Naive thymus-derived CD8-positive, alpha-beta T cell (primary cell): ENCODE measurements at places on chromosomes 3 and 15. TPM values are rescaled to one million over a fixed set of nuclear protein-coding genes. Genes with fewer than 3 reads are reported as not detected.

Gene SENP2
- 53.1 TPM for total RNA-seq

Gene MAP6D1
- total RNA-seq = 4.9 TPM

Gene MEGF11
- not detected for total RNA-seq

Gene SI
- total RNA-seq = not detected

Gene LCMT2
- total RNA-seq = 17.0 TPM

Gene SAMMSON
- total RNA-seq = not detected

Gene GUCA1C
- total RNA-seq = not detected

Gene TOPAZ1
- not detected for total RNA-seq

Gene TAGLN3
- not detected for total RNA-seq

Gene IGF2BP2
- total RNA-seq = 0.49 TPM

Gene TRPM1
- not detected for total RNA-seq

Gene GPR15
- 10.8 TPM for total RNA-seq

Gene LOXL1
- 1.9 TPM for total RNA-seq

Gene ARGFX
- not detected for total RNA-seq

Gene SLC35G2
- total RNA-seq = not detected

DNA sequence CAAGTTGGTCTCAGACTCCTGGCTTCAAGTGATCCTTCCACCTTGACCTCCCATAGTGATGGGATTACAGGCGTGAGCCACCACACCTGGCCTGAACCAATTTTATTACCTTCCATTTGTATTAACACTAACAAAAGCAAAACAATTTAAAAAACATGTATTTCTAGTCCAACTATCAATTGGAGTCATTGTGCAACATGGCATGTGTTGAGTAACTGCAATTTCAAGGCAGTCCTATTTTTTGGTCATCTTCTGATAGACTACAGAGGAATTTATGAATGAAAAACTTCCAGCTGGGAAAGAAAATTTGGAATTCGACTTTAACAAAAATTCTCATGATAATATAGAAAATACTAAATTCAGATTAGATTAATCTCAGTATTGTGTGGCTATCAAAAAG lies 16.8 kb downstream of the SPTSSB start:
- no peaks in the 10 kb centered on the region for H3K36me3 ChIP-seq
- no peak for DNase-seq
- H3K4me3 ChIP-seq = no peak overlapping the region
- H3K4me1 ChIP-seq = peaks cover 10% of the 10 kb centered on the region

DNA sequence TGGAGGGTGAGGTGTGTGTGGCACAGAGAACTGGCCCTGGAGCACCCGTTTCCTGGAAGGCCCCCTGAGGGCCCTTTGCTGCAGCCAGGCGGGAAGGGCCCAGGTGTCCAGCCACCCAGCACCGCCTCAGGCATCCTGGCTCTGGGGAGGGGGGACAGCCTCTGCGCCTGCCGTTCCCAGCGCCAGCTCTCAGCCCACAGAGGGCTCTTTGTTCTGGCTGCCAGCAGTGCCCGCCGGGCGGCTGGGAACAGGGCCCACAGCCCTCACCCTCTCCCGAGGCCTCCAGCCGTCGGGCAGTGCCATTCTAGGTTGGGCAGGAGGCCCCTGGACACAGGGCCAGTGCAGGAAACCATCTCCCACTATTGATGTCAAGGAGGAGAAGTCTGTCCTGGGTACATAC lies 8.3 kb downstream of the SLC38A3 start:
- no peaks in the 10 kb centered on the region for H3K36me3 ChIP-seq
- no peak overlapping the region for H3K4me3 ChIP-seq
- no peak for DNase-seq
- H3K27ac ChIP-seq = no peak overlapping the region
- peaks cover 2% of the 10 kb centered on the region for H3K4me1 ChIP-seq
- peaks cover 6% of the 10 kb centered on the region for H3K27me3 ChIP-seq

GRCh38 chr15:20358779-20359414 lies 182.7 kb downstream of the GOLGA6L6 start:
- peaks cover 5% of the 10 kb centered on the region for H3K4me1 ChIP-seq
- no peak overlapping the region for H3K4me3 ChIP-seq
- peaks cover 4% of the 10 kb centered on the region for H3K27me3 ChIP-seq
- no peak for DNase-seq
- no peaks in the 10 kb centered on the region for H3K36me3 ChIP-seq

- no peak overlapping the region for H3K4me3 ChIP-seq
- H3K27ac ChIP-seq = no peak overlapping the region
- no peak for DNase-seq
- H3K4me1 ChIP-seq = no peaks in the 10 kb centered on the region
These were observed 7.2 kb downstream of the SUSD5 start for GRCh38 chr3:33211444-33211843.

DNA sequence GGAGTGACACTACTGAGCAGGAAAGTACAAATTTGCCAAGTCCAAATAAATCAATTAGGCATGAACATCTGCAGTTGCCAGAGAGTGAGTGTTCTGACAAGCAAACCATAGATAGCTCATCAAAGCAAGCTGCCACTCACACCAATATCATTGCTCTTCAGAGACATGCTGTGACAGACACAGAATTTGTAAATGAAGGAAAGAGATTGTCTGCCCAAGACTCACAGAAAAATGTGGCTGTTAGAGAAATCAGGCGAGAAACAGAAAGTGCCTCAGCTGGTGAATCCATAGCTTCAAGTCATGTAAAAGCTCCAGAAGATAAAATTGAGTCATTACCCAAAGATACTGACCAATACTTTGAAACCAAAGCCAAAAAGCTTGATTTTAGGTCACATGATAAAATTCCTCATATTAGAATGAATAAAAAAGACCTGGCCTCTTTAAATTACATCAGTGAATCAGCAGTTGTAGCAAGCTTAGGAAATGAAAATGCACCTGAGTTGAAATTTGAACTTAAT lies 50.8 kb downstream of the CRYBG3 start:
- peak overlapping the region; percentile 49 for H3K4me3 ChIP-seq
- peak overlapping the region; percentile 18 for H3K27ac ChIP-seq
- H3K36me3 ChIP-seq = no peaks in the 10 kb centered on the region

GRCh38 chr3:126202276-126202675 lies 21.9 kb upstream of the ALDH1L1 start:
- H3K36me3 ChIP-seq = no peaks in the 10 kb centered on the region
- H3K4me3 ChIP-seq = no peak overlapping the region
- H3K27ac ChIP-seq = no peak overlapping the region
- H3K4me1 ChIP-seq = no peaks in the 10 kb centered on the region
- DNase-seq = no peak

DNA sequence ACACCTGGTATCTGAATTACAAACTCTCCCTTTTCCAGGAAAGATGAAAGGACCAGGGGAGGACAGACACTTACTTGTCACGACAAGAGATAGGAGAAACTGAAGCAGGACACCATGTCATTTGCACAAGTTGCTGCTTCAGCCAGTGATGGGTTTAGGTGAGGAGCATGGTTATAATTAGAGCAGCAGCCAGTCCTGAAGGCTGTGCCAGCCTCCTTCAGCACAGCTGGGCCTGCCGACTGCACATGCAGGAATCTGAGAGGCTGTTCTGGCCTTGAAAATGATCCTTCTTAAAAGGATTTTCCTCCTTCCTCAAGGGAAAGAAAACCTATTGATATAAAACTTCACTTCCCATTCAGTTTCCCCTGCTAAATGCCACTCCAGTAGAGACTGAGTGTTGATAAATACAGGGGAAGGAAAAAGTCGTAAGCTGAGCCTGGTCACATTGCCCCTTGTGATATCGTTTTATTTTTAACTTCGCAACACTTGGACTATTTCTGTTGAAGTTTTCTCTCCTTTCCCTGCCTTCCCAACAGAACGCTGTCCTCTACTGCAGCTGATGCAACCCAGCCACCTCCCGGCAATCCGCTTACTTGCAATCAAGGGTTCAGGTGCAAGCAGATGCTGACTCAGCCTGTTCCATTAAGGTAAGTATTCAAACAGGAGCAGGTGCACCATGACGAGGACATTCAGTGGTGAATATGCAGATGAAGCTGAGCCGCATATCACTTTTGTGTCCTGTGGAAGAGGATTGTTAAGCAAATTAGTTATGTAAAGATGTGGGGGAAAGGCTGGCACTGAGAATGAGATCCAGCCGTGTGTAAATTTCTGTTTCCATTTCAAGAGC lies at the start of gene FBXO40:
FBXO40 (plus strand) TSS at position 524 of the 847 bp plus-strand sequence. CDS start 27,197 bp downstream, outside the sequence.
- H3K27ac ChIP-seq = no peak within 1 kb of the TSS
- DNase-seq = no peak
- H3K27me3 ChIP-seq = no peaks in the 10 kb centered on the region

- no peak for DNase-seq
- peaks cover 81% of the 10 kb centered on the region for H3K4me1 ChIP-seq
- H3K4me3 ChIP-seq = no peak overlapping the region
These were observed 50.3 kb downstream of the CHSY1 start for GRCh38 chr15:101201411-101202174.

DNA sequence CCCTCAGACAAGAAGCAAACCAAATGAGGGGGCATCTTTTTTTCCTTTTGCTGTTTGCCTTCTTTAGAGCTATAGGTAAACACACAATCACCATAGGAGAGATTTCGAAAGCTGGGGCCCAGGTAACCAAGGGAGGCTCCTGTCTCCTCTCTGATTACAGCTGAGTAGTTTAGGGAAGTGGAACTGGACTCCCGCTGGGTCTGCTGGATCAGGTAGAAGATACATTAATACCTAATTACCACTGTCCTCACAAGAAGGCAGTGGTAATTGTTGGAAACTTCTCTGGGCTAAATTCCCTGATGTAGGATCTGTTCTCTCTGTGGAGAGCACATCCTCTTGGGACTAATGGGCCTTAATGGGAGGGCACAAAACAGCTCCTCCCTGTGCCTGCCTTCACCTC lies 32.7 kb downstream of the HDC start:
- H3K4me1 ChIP-seq = no peaks in the 10 kb centered on the region
- H3K4me3 ChIP-seq = no peak overlapping the region
- H3K27ac ChIP-seq = no peak overlapping the region
- no peak for DNase-seq
- no peaks in the 10 kb centered on the region for H3K36me3 ChIP-seq

GRCh38 chr15:60316961-60317360 lies 80.8 kb downstream of the ANXA2 start:
- H3K4me3 ChIP-seq = no peak overlapping the region
- H3K27me3 ChIP-seq = no peaks in the 10 kb centered on the region
- no peak overlapping the region for H3K27ac ChIP-seq
- no peak for DNase-seq
- no peaks in the 10 kb centered on the region for H3K4me1 ChIP-seq
- H3K36me3 ChIP-seq = no peaks in the 10 kb centered on the region

- H3K36me3 ChIP-seq = peaks cover 8% of the 10 kb centered on the region
- H3K4me3 ChIP-seq = no peak overlapping the region
- no peak for DNase-seq
These were observed 67.8 kb upstream of the ATP10A start for GRCh38 chr15:25930931-25931330.

- peaks cover 47% of the 10 kb centered on the region for H3K36me3 ChIP-seq
- H3K4me3 ChIP-seq = no peak overlapping the region
- no peak overlapping the region for H3K27ac ChIP-seq
- peaks cover 20% of the 10 kb centered on the region for H3K4me1 ChIP-seq
- DNase-seq = no peak
These were observed 38.8 kb downstream of the TRAK1 start for GRCh38 chr3:42130007-42130328.

GRCh38 chr3:152323834-152324233 lies 55.1 kb downstream of the MBNL1 start:
- no peak overlapping the region for H3K27ac ChIP-seq
- peak overlapping the region; percentile 62 for H3K4me3 ChIP-seq

GRCh38 chr15:96122077-96123027 lies 208.1 kb upstream of the NR2F2 start:
- H3K36me3 ChIP-seq = no peaks in the 10 kb centered on the region
- H3K4me1 ChIP-seq = no peaks in the 10 kb centered on the region
- H3K4me3 ChIP-seq = no peak overlapping the region
- no peak for DNase-seq

- no peaks in the 10 kb centered on the region for H3K27me3 ChIP-seq
- peaks cover 2% of the 10 kb centered on the region for H3K4me1 ChIP-seq
- H3K27ac ChIP-seq = no peak overlapping the region
- H3K4me3 ChIP-seq = no peak overlapping the region
These were observed 11.1 kb downstream of the DPH3 start for GRCh38 chr3:16253601-16254000.

- peaks cover 17% of the 10 kb centered on the region for H3K27me3 ChIP-seq
- no peak overlapping the region for H3K27ac ChIP-seq
- no peaks in the 10 kb centered on the region for H3K36me3 ChIP-seq
- DNase-seq = no peak
These were observed 177.2 kb downstream of the SSR3 start for GRCh38 chr3:156377718-156378117.

DNA sequence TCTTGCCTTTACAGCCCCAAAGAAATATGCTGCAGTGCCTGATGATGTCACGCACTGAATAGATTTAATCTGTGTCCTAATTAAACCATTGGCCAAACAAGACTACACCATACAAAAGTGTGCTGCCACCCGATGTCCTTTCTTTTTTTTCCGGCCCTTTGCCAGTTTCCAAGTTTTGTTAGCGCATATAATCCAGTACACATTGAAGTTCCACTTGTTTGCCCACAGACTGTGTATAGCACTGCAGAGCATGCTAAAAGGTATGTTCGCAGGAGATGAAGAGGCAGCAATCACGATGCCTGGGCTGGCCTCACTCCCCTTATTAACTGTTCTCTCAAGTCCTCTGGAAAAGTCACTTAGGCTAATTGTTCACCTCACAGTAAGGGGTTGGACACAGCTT lies 26.8 kb downstream of the MRPS25 start:
- no peak overlapping the region for H3K4me3 ChIP-seq
- H3K27ac ChIP-seq = no peak overlapping the region
- peaks cover 7% of the 10 kb centered on the region for H3K4me1 ChIP-seq
- DNase-seq = no peak
- no peaks in the 10 kb centered on the region for H3K36me3 ChIP-seq

DNA sequence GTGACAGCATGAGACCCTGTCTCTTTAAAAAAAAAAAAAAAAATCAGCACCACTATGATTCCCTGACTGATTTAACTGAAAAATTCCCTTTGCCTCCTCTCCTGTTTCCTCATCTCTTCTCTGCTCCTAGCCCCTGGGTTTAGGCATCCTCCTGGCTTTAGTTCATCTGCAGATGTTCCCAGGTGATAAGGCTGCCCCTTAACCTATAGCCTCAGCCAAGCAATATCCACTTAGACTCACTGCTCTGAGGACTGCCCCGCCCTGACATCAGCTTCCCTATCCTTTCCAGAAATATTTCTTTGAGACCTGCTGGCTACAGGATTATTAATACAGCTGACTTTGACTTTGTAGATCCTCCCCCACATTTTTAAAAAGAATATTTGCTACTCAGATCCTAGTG lies 39.4 kb upstream of the HACD2 start:
- no peak overlapping the region for H3K27ac ChIP-seq
- H3K4me1 ChIP-seq = no peaks in the 10 kb centered on the region
- peaks cover 2% of the 10 kb centered on the region for H3K36me3 ChIP-seq

DNA sequence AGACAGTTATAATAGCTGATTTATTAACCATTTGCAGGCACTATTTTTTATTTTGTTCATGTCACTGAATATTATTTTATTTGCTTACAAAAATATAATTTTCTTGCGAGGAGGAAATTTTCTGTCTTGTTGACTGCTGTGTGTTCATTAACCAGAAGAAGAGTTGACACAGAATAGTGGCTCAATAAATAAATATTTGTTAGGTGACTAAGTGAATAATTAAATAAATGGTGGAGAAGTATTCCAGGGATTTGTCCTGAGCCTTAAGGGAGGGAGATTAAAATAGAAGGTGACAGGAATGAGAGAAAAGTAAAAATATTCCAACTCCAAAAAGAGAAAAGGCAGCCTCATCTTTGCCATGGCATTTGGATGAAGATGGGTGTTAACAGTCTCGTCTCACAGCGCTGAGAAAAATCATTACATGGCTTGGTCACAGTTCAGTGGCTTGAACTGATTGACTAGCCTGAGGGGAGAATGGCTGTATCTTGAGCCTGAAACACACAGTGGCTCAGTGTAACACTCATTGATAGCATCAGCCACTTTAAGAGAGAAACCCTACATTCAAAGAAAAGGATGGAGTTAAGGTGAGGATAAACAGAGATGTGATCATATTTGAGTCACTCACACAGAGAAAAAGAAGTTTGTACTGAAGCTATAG lies 449.9 kb upstream of the NAALADL2 start:
- H3K36me3 ChIP-seq = no peaks in the 10 kb centered on the region
- DNase-seq = no peak
- H3K4me1 ChIP-seq = no peaks in the 10 kb centered on the region
- H3K27me3 ChIP-seq = peaks cover 4% of the 10 kb centered on the region
